ENCODE measurements at places on chromosomes 12 and 14. TPM values are rescaled to one million over a fixed set of nuclear protein-coding genes. Genes with fewer than 3 reads are reported as not detected.

The PCED1B gene
- 0.80 TPM for total RNA-seq

DNA sequence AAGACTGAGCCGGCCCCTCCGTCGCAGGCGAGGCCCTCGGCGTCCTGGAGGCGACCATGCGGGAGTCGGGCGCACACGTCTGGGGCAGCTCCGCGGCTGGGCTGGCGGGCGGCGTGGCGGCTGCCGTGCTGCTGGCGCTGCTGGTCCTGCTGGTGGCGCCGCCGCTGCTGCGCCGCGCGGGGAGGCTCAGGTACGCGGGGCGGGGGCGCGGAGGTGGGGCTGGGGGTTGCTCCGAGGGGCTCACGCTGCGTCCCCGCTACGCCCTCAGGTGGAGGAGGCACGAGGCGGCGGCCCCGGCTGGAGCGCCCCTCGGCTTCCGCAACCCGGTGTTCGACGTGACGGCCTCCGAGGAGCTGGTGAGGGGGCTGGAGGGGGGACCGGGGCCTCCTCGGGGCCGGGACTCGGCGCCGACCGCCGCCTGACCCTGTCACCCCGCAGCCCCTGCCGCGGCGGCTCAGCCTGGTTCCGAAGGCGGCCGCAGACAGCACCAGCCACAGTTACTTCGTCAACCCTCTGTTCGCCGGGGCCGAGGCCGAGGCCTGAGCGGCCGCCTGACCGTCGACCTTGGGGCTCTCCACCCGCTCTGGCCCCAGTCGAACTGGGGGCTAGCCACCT, 7.8 kb downstream of the AMN start:
- no peak overlapping the region for H3K27ac ChIP-seq
- peak overlapping the region; percentile 26 for H3K4me3 ChIP-seq
- H3K4me1 ChIP-seq, result peaks cover 8% of the 10 kb centered on the region
- peaks cover 59% of the 10 kb centered on the region for H3K27me3 ChIP-seq
- DNase-seq, result peak; percentile 15
- no peaks in the 10 kb centered on the region for H3K36me3 ChIP-seq

- H3K27me3 ChIP-seq, result no peaks in the 10 kb centered on the region
- no peaks in the 10 kb centered on the region for H3K4me1 ChIP-seq
- H3K4me3 ChIP-seq, result no peak overlapping the region
- no peak overlapping the region for H3K27ac ChIP-seq
- H3K36me3 ChIP-seq, result no peaks in the 10 kb centered on the region
- peak; percentile 86 for DNase-seq
Measured at GRCh38 chr12:50039151-50039835, 14.0 kb upstream of the RACGAP1 start.

The PIWIL1 gene
- not detected for total RNA-seq

The SYT10 gene
- total RNA-seq, result 1.8 TPM

The SLC25A47 gene
- total RNA-seq, result not detected

The MYF6 gene
- total RNA-seq, result not detected

- H3K36me3 ChIP-seq, result no peaks in the 10 kb centered on the region
- no peaks in the 10 kb centered on the region for H3K27me3 ChIP-seq
- H3K4me1 ChIP-seq, result no peaks in the 10 kb centered on the region
- no peak overlapping the region for H3K27ac ChIP-seq
Measured at GRCh38 chr12:119544765-119545625, 48.6 kb upstream of the TMEM233 start.

The RNASE1 gene
- 3.6 TPM for total RNA-seq

GRCh38 chr12:75257510-75257909, 47.9 kb upstream of the KCNC2 start:
- no peaks in the 10 kb centered on the region for H3K4me1 ChIP-seq
- H3K4me3 ChIP-seq, result no peak overlapping the region
- H3K27ac ChIP-seq, result no peak overlapping the region
- H3K27me3 ChIP-seq, result no peaks in the 10 kb centered on the region
- H3K36me3 ChIP-seq, result no peaks in the 10 kb centered on the region

DNA sequence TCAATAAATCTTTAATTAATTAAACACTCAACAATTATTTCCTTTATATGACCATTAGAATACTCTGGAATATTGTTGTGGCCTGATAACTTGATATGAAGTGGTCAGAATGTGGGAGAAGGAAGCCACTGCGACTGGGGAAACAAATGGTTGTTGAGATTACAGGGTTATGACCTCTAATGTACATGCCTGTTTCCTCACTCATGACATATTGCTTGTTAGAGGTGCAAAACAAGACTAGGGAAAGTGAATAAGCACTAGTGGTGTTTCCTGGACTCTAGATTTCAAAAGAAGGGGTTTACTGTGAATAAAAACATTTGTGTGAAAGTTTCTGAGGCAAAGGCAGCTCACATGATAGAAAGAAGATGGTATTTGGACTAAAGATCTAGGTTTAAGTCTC, 53.3 kb downstream of the STAB2 start:
- H3K27ac ChIP-seq, result no peak overlapping the region
- H3K4me1 ChIP-seq, result no peaks in the 10 kb centered on the region

The SLC25A21 gene
- 0.63 TPM for total RNA-seq

The GPR132 gene
- 2.0 TPM for total RNA-seq

All from cardiac muscle cell (in vitro differentiated cells and primary cell).